ENCODE measurements at places on chromosomes 13 and 19. TPM values are rescaled to one million over a fixed set of nuclear protein-coding genes. Genes with fewer than 3 reads are reported as not detected.

ZNF525 gene
- 4.7 TPM for polyA plus RNA-seq

CASP14 gene
- polyA plus RNA-seq, result not detected

ZNF491 gene
- 0.92 TPM for polyA plus RNA-seq

DNA sequence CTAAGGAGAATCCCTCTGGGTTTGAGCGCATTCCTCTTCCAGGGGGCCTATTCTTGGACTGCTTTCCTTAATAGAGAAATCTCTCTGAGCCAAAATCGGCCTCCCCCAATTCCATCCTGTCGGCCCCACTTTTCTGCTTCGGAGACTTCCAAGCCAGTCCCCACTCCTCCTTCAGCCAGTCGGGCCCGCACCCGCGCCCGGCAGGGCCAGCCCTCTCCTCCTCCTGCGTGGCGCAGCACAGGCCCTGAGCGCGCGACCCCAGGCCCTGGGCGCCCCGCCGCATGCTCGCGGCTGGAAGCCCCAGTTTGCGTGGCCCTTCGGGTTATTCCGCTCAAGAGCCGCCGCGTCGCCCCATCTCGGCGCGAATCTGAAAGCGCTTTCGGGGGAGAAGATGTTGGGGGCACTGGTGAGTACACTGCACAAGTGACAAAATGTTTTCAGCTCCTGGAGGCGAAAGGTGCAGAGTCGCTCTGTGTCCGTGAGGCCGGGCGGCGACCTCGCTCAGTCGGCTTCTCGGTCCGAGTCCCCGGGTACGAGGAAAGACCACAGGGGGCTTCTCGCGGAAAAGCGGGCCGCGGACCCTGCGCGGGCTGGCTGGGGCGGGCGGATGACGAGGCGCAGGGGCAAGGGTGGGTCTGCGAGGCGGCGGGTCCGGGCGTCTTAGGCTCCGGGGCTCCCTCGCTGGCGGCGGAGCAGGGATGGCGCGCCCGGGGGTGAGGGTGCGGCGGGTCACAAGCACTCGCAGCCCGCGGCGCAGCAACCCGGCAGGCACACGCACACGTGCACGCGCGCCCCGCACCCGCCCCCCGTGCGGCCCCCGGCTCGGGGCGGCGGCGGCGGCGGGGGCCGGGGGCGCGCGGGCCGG, at the start of gene IL17D:
TSS of gene IL17D (plus strand) at position 785 of the 865 bp plus-strand sequence. CDS start 303 bp downstream, outside the sequence.
- no peak for DNase-seq

DNA sequence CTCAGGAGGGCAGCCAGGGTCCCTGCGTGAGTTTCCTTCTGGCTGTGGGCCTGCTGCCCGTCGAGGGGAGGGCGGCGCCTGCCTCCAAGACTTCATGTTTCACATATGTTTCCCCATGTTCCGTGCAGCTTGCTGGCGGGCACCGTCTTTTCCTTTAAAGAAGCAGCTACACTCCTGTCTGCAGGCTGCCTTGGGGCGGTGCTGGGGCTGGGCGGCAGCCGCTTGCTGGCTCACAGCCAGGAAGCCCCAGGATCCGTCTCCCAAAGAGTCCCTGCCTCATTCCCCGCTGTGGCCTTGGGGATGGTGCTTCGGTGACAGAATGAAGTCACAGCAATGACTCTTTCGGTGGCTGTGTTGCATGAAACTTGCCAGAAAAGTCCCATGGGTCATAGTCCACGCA, 24.9 kb downstream of the PIAS4 start:
- DNase-seq, result no peak

MAMSTR gene
- polyA plus RNA-seq, result 0.46 TPM

DNA sequence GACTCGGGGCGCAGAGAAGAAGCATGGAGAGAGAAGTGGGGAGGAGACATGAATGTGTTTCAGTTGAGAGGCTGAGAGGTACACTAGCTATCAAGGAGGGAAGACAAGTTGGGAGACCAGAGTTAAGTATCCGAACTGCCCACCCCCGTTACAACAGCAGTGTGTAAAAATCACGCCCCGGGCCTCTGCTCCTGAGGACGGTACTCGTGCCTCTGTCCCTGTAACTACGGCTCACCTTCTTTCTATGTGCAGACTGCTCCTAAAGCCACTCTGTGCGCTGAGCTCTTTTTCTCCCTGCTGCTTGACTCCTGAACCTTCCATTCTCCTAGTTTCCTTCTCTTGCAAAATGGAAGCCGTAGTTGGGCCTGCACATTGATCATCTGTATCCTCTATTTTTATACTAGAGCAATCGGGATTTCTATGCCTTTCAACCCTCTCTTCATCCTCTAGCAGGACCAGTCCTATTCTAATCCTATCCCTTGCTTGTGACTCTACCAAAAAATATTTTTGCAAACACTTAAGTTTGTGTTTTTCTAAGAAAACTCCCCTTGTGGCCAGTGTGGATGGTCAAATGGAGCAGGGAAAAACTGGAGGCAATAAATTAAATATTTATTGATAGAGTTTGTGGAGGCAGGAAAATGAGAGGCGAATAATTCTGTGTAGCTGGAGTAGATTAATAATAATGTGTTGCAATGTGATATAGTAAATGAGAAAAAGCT, 569 bp downstream of the POLR1D start:
- DNase-seq, result no peak

- DNase-seq, result no peak
Observed at GRCh38 chr13:86840250-86841191, 830.6 kb upstream of the SLITRK5 start.

MYH14 gene
- 54.2 TPM for polyA plus RNA-seq

DNASE2 gene
- 26.2 TPM for polyA plus RNA-seq

KLK12 gene
- 26.5 TPM for polyA plus RNA-seq

GRCh38 chr19:4057931-4058692, 8.6 kb downstream of the ZBTB7A start:
- DNase-seq, result peak; percentile 91

GRCh38 chr19:31164791-31165251, 184.4 kb downstream of the TSHZ3 start:
- no peak for DNase-seq

NRTN gene
- 6.1 TPM for polyA plus RNA-seq

- peak; percentile 62 for DNase-seq
Observed at GRCh38 chr13:59745392-59745788, 418.3 kb downstream of the DIAPH3 start.

- DNase-seq, result no peak
Observed at GRCh38 chr19:17103177-17103576, 27.6 kb downstream of the MYO9B start.

TNNT1 gene
- polyA plus RNA-seq, result 0.87 TPM

CD209 gene
- 3.4 TPM for polyA plus RNA-seq

GRCh38 chr13:97600458-97601075, 166.6 kb downstream of the RAP2A start:
- DNase-seq, result no peak

DNA sequence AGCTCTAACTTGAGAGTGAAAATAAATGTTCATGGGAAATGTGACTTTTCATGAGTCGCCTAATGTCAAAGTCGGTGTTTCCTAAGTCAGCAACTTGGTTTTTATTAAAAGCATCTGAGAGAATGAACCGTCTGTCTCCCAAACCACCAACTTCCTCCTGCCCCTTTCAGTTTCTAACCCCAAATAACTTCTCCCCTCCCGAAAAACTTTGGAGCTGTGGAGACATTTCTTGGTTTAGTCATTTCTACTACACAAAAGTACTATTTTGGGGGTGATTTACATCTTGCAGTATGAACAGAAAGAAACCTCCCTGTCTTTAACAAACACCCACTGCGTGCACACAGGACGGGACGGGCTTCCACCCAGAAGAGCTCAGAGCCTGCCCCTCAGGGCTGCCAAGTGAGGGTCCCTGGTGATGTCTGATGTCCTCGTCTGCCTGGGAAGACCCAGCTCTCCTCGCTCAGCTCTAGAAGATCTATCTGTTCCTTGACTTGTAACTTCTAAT, 65.0 kb downstream of the RASA3 start:
- no peak for DNase-seq

GRCh38 chr13:23883255-23883654, 5.9 kb downstream of the MIPEP start:
- DNase-seq, result no peak

- DNase-seq, result peak; percentile 65
Observed at GRCh38 chr19:48290401-48290770, 20.5 kb downstream of the ZNF114 start.

DNA sequence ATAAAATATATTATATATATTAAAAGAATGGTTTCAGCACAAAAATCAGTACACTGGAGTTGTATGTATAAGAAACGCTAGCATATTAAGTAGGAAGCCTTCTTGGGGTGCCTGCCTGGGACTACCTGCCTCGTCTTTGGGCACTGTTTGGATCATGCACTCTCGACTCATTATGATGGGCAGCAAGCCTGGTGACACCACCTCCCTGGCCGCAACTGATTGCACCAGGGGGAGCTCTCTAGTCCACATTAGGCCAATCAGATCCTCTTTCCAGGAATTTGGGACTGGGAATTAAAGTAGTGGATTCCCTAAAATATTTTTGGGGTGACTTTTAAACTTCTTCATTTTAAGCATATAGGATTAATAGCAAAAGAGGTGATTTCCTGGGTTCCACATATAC, 56.0 kb upstream of the RGCC start:
- DNase-seq, result no peak

PLK5 gene
- polyA plus RNA-seq, result not detected

GRCh38 chr13:60260440-60260839, 96.7 kb upstream of the DIAPH3 start:
- DNase-seq, result no peak

- no peak for DNase-seq
Observed at GRCh38 chr19:30873003-30873402, 476.2 kb downstream of the TSHZ3 start.

DACT3 gene
- polyA plus RNA-seq, result 6.1 TPM

ADAMTSL5 gene
- 5.6 TPM for polyA plus RNA-seq

DNA sequence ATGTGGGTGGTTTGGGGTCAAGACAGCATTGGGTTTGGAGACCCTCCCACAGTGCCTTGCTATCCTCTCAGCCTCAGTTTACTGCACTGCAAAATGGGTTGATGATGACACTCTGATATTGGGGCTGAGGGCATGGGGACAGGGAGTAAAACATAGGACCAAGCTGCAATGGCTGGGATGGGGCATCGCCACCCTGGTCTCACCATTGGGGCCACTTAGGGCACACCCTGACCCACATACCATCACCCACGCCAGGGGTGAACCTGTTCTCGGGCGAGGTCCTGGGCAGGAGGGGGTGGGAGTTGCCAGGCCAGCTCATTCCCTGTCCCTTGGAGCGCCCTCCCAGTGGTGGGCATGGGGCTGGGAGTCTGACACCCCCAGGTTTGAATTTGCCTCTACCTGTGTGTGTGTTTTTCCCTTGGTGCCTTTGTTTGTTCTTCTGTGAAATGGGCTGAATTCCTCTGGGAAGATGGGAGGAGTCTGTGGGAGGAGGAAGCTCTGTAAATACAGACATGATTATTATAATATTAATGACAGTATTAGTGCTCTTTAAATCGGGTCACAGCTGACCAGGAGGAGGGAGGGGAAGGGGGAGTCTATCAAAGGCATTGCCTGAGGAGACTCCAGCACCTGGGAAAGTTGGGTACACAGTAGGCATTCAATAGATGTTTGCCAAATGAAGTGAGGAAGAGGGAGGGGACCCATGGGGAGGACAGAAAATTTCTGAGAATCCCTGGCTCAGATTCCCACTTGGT, 2.2 kb upstream of the FCHO1 start:
- DNase-seq, result no peak

- no peak for DNase-seq
Observed at GRCh38 chr19:43743059-43743458, 11.7 kb downstream of the SMG9 start.

GRCh38 chr13:111267205-111267604, 53.2 kb upstream of the TEX29 start:
- no peak for DNase-seq

DNA sequence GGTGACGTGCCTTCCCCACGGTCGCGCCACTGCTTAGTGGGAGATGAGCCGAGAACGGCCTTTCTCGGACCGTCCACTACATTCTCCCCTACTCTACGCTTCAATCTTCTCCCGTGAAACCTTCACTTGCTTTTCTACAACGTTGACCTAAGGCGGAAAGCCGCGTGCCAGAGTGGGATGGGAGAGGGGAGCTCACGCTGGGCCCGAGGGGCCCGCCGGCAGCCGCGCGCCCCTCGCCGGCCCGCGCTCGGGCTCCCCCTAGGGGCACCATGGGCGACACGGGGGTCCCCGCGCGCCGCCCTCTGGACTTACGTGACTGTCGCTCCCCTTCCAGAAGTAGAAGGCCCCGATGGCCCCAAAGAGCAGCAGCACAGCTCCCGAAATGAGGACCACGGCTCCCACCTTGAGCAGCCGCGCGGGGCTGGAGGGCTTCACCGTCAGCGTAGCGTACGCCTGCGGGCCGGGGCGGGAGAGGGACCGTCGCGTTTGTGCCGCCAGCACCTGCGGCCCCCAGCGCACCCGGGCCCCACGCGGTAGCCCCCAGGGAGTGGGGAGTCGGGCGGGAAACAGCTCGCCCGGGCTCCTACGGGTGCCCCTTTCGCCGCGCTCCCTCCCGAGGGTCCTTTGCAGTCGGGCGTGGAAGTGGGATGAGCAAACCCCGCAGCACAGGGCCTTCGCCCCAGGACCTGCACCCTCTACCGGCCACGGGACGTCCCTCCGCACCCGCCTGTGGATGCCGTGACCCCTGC, 727 bp downstream of the CNMD start:
- DNase-seq, result peak; percentile 63

- no peak for DNase-seq
Observed at GRCh38 chr13:98103942-98104880, 38.7 kb upstream of the FARP1 start.

CCDC194 gene
- not detected for polyA plus RNA-seq
